ENCODE measurements at places on chromosomes 1 and 21.

- peak; percentile 7 for DNase-seq
Observed at GRCh38 chr1:3019516-3020051, 1.7 kb upstream of the ACTRT2 start.

DNA sequence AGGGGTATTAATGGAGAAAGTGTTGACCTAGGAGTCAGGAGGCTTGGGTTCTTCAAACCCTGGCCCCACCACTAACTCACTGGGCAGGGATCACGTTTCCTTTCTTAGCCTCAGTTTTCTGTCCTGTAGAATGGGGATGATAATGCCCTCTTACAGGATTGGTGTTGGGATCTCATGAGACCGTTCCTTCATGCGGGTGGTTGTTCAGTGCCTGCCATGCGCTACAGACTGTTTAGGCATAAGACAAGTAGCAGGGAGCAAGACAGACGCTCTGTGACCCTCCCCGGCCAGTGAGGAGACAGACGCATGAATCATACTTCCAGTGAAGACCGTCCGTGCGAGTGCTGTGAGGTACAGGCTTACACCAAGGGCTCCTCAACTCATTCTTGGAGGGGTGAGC lies 81.7 kb downstream of the MAN1C1 start:
- no peak for DNase-seq

- no peak for DNase-seq
Observed at GRCh38 chr1:152997901-152998300, 3.6 kb upstream of the SPRR3 start.

DNA sequence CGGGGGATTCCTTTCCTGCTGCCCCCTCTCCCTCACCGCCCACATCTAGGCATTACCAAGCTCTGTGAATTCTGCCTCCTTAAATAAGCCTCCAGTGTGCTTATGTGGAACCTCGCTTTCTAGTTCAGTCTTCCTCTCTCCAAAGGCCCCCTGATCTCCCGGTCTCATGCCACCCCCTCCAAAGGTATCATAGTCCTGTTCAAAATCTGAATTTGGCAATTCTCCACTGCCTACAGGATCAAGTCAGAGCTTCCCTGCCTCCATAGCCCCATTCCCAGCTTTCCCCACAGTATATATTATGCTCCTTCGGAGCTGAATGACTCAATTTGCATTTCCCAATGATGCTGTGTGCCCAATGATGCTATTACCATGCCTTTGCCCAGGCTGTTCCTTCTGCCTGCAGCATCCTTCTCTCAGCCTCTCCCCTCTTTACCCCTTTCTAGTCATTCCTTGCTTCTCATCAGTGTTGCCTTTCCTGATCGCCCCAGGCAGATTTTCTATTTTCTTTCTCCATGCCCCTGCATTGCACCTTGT lies 1.7 kb downstream of the AZIN2 start:
- DNase-seq: no peak
